ENCODE measurements at places on chromosomes 5 and 9. TPM values are rescaled to one million over a fixed set of nuclear protein-coding genes. Genes with fewer than 3 reads are reported as not detected.
A peak's percentile ranks its signal among the peaks of the same experiment; 100 is the strongest.

- DNase-seq: no peak
These were observed 133.9 kb downstream of the JAKMIP2 start for GRCh38 chr5:147648597-147648996.

- DNase-seq: no peak
These were observed 205.9 kb downstream of the ANXA1 start for GRCh38 chr9:73357607-73358006.

- DNase-seq: no peak
These were observed 724 bp downstream of the PRRC2B start for GRCh38 chr9:131394464-131395156.

DNA sequence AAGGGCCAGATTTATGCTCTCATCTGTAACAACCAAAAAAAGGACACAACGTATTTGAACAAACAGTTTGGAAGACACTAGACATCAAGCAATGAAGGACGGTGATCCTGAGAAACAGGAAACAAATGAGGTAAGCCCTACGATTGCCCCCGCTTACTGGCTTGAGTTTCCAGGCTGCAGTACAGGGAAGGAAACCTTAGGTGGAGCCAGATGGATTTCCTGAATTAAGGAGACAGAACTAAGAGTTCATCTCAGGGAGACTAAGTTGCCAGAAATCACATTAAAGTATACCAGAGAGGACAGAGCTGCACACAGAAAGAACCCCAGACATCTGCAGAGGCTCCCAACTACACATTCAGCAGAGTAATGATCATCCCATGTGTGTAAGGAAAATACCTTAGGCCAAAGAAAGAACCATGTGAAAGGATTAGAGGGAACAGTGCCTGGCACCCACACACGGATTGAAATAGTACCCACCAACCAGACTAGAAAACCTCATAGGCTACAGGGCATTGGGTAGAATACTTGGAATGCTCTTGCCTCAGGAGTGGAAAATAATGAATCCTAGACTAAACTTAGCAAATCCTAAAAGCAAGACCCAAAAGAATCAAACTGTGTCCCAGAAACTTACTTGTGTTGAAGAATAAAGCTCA, 99.3 kb upstream of the NIPBL start:
- no peak for DNase-seq

GRCh38 chr9:4725706-4726442, 15.1 kb downstream of the AK3 start:
- no peak for DNase-seq

DNA sequence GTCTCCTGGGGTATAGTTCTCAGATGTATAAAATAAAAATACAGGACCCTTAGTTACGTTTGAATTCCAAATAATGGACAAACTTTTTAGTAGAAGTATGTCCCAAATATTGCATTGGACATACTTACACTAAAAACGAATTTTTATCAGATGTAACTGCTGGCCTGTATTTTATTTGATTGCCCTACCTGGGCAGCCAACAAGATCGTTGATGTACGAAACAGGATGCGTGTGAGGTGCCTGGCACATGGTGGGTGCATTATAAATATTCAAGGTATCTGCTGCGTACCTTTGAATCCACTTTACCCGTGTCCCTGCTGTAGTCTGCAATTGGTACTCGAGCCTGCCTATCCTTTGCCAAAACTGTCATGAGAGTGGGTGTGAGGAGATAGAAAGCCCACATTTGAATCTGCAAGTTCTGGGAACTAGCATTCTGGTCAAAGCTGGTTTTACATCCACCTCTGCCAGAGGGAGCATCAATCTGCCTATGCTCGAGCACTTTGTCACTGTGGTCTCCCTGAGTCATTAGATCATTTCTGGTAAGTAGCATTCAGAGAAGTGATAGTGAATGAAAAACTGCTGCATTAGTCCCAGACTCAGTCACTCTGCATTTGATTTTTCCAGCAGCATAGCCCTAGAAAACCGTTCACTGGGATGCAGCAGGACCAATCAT, 133.7 kb upstream of the IQGAP2 start:
- DNase-seq: no peak

GRCh38 chr5:29720954-29721353, 1472.5 kb upstream of the CDH6 start:
- no peak for DNase-seq

DNA sequence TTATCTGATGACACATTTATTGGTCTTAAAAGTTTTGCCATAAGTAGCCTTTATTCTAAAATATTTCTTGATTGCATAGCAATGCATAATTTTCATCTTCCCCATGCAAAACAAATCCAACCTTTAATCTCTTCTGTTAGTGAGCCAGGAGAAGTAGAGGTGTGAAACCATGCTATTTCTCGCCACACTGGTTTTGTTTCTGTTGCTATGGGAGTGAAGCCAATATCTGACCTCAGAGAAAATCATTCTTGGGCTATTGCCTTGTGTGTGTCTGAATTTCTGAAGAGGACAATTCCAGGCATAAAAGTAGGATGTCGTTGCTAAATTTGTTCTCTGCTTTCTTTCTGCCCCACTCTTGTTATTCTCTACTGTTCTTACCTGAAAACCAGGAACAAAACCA, 183.6 kb downstream of the PTTG1 start:
- no peak for DNase-seq

- no peak for DNase-seq
These were observed 539.2 kb downstream of the TLE1 start for GRCh38 chr9:81150016-81150625.

DNA sequence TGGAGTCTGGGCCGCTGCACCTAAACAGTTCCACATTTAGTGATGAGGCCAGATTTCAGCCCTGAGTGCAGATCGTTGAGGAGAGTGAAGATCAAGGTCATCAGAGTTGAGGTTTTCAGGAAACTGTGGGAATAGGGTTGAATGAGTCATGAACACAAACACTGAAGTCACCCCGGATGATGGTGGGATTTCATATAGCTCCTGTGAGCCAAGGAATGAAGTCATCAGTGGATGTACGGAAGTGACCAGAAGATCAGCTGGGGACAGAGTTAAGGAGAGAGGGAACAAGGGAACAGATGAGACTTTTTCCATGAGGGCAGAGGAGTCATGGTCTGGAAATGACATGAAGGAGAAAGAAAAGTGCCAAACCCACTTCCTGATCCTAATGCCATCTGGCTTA, 36.5 kb downstream of the PALM2AKAP2 start:
- DNase-seq: no peak

DNA sequence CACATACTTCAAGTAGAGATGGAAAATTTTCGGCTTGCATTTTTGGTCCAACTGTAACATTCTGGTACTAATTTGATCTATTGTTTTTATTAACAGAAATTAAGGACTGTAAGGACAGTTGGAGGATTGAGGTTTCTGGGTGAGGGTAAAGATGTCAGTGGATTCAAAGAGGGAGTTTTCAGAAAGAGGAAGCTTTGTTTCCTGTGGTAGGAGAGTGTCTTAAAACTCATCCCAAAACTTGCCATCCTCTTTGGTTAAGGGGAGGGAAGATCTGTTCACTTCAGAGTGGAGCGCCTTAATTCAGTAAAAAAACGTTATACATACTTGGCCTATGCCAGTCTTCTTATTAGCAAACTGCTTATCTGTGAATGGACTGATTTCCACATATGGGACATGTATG, 13.8 kb downstream of the CNTRL start:
- DNase-seq: no peak

DNA sequence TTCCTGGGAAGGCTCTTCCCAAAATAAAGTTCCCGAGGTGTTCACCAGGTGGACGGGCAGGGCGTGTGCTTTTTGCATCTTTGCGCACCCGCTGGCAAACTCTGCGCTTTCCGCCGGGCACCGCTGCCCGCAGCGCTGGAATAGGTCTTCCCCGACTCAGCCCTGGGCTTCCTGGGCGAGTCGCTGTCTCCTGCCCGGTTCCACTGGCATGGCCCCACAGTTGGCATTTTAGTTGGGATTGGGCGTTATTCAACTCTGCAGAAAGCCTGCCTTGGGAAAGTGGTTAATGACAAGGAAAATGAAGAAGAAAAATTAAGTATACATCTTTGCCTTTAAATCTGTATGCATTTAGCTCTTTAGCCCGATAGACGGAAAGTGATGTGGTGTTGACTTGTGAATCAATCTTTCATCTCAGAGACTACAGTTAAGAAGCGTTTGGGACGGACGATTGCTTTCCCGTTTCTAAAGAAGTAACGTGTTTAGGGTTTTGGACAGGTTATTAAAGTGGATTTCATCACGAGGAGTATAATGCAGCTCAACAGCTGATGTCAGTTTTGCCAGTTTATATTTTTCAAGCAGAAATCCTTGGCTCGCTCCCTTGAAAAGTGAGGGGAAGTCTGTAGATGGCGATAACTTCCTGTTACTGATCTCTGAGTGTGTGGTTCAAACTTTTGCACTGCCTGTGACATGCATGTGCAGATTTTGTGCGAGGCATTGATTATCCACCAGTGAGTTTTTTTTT, 946 bp downstream of the ADCY2 start:
- DNase-seq: no peak

DNA sequence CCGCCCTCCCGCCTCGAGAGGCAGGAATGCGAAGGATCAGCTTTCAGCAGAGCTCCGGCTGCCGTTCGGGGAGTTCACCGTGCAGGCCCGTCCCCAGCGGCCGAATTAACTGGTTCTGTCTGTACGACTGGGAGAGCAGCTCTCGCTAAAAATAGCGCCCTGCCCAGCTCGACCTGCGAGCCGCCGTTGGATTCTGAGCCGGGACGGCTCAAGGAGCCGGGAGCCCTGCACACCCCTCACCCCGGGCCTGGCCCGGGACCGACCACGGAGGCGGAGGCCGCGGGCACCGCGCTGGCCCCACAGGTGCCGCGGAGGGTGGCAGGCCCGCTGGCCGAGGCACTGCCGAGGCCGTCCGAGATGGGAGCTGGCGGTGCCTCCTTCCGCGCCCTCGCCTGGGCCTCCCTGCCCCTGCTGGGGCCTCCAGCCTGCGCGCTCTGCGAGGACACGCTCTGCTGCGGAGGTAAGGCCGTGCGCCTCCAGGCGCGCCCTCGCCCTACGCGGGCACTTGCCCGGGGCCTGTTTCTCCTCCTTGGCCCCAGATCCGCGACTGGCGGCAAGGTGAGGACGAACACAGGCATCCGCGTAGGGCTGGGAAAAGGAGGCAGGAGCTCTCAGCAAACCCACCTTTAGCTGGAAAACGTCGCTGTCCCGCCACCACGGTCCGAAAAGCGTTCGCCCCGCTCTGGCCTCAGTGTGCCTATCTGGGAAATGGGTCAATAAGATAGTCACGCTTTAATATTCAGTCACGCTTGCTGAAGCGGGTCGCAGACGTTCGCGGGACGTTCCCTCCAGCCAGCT, 53.1 kb upstream of the DAB2IP start:
- no peak for DNase-seq

GRCh38 chr5:177396807-177397206, 3.7 kb downstream of the PFN3 start:
- DNase-seq: no peak

GRCh38 chr5:54217826-54218503, 92.4 kb downstream of the ARL15 start:
- no peak for DNase-seq

GRCh38 chr5:103450333-103451061, 112.1 kb downstream of the NUDT12 start:
- DNase-seq: no peak

DNA sequence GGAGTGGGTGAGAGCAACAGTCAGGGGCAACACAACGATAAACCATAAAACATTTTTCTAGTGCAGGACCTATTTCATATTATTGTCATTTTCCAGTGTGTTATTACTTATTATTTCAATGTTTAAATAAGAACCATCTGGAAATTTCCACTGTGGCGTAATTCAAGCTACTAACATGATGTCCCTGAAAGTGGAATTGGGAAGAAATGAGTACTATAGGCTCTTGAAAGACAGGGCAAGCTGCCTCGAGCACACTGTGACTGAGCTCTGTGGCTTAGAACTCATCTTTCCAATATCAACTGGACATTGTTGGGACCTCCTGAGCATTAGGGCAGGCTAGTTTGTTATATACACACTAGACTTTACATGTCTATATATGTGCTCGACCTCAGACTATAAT, 182.9 kb upstream of the RIOK2 start:
- DNase-seq: no peak

DNA sequence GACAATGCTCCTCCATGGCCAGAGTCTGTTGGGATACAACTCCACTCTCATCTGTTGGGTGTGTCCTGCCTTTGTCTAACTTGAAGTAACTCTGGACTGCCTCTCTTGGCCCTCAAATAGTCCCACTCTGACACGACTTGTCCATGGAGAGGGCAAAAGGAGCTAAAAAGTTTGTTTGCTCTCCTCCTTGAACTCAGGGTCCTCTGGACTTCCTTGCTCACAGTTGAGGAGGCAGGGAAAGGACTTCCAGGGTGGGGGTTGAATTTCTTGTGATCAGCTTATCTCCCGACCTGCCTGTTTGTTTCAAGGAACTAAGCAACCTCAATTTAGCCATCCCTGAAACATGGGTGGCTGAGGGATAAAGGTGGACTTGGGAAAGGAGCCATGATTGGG, 11.7 kb downstream of the DNAJB5 start:
- DNase-seq: peak; percentile 14

- DNase-seq: no peak
These were observed 368 bp downstream of the SH3TC2 start for GRCh38 chr5:149062371-149063016.

GRCh38 chr5:28009576-28009975, 971.2 kb upstream of the CDH9 start:
- DNase-seq: no peak

DNA sequence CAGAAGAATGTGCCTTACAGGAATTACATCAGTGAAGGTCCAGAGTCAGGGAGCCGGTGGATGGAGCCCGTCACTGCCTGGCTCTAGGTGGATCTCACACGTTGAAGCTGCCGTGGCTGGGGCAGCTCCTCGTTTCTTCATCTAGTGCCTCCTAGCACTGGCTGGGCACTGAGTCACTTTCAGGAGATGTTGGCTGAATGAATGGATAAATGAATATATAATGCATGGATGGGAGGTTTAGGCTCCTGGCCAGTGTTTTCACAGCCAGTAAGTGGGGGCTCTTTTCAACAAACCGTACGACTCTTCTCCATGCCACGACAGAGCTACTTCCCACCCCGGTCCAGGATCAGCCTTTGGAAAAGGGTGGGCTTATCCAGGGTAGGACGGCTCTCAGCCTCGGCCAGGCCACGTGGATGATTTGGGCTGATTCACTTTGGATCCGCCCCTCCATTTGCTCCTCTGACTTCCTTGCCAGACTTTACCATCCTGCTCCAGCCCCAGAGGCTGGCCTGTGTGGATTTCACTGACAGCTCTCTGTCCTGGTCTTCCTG, 1.3 kb upstream of the SH3PXD2B start:
- DNase-seq: no peak

- DNase-seq: no peak
These were observed 409.5 kb upstream of the IRX1 start for GRCh38 chr5:3186156-3186555.

- DNase-seq: no peak
These were observed 22.0 kb upstream of the ARHGEF28 start for GRCh38 chr5:73603998-73604397.

PTGES gene
- total RNA-seq: 14.1 TPM

TAF11L10 gene
- not detected for total RNA-seq

FGFR4 gene
- 0.42 TPM for total RNA-seq

TTC33 gene
- total RNA-seq: 7.9 TPM

STPG3 gene
- not detected for total RNA-seq

CCDC112 gene
- total RNA-seq: 4.3 TPM

SRP19 gene
- 55.6 TPM for total RNA-seq

PTPRD gene
- total RNA-seq: 18.0 TPM

UQCRQ gene
- 391 TPM for total RNA-seq

KCTD16 gene
- total RNA-seq: 0.32 TPM

ASPN gene
- 4.0 TPM for total RNA-seq

PCA3 gene
- not detected for total RNA-seq
